ENCODE measurements at places on chromosomes 4 and X.

- peak; percentile 34 for DNase-seq
Measured at GRCh38 chr4:48153791-48154550, 19.9 kb upstream of the TXK start.

DNA sequence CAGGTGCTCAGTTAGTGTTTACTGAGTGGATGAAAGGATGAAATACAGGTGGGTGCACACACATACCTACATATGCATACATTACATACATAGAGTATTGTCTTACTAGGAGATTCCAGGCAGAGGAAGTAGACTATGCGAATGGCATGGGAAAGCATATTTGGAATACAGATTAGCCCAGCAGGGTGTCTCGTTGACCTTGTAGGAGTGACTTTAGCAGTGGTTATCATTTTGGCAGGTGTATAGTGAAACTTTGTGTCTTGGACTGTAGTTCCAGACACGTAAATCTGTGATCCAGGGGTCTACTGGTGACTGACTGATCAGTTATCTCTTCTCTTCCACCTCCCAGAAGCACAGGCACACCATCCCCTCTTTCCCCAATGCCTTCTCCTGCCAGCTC lies 86.3 kb downstream of the KLHL8 start:
- DNase-seq: no peak

DNA sequence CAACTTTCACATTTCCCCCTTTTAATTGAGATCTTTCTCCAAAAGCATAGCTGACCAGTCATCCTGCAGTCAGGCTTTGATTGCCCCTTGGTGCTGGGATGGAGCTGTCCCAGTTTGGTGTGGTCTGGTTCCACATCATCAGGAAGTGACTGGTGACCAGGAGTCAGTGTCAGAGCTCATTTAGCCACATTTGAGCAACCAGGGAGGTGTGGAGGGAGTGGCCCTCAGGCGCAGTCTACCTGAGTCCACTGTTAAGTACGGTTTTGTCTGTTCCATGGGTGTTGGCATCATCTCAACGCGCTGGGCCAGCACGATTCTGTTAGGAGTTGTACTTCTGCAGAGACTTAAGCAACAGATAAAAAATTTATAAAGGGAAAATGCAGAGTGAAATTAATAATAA lies 52.6 kb downstream of the RGS12 start:
- no peak for DNase-seq

DNA sequence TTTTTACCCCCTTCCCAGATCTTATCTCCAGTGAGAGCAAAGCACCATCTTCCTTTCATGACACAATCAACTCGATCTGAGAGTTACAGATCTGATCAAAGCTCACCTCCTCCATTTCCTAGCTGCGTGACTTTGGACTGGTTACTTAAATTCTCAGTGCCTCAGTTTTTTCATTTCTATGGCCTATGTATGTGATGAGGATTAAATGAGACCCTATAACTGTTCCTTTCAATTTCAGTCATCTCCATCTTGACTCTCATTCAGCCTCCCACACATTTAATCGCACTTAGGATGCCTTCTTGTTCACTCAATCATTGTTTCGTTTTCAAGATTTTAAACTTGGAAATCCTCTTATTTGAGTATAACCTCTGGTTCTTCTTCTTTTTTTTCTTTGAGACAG lies 20.1 kb upstream of the CXCR3 start:
- no peak for DNase-seq

DNA sequence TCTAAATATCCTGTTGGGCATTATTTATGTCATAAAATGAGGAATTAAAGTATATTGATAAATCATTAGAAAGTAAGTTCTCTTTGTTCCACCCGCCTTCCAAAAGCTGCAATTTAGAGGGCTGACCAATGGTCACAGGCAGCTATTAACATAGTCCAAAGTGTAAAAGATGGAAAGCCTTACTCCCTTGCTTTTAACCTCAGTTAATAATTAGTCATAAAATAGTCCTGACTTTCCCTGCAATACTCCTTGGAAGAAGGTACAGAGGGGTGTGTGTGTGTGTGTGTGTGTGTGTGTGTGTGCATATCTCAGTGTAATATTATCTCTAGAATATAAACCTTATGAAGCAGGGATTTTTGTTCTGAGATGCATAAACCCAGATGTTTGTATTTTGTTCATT lies 275.4 kb downstream of the FAT4 start:
- no peak for DNase-seq

- no peak for DNase-seq
Measured at GRCh38 chrX:110287605-110288004, 30.3 kb downstream of the AMMECR1 start.

- no peak for DNase-seq
Measured at GRCh38 chr4:87188048-87188447, 32.4 kb downstream of the KLHL8 start.

DNA sequence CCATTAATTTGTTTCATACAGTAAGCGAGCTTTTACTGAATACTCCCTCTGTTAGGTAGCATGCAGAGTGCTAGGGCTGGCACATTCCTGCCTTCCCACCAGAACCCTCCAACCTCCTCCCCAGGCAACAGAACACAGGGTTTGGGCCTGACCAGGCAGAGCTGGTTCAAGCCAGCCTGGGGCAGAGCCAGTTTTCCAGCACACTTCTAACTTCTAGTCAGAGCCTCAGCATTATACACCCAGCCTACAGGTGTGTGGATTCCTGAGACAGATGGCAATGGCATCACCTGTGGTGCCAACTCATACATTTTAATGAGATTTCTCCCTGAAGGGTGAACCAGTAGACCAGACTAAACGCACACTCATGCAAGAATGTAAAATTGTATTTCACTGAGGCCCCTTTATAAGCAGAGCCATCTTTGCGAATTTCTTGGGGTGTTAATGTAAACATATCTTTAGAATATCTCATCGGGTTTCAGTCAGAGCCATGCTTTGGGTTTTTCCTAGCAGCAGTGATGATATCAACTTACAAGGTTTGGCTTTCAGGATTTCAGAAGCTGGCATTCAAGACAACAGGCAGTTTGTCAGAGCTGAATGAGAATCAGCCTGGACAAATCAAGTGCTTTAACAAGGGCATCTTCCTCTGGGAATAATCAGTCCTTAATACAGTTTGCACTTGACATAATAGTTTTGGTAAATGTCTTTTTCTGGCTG lies 92.0 kb downstream of the GATB start:
- no peak for DNase-seq

- DNase-seq: no peak
Measured at GRCh38 chrX:119762718-119763117, 4.3 kb downstream of the SOWAHD start.

DNA sequence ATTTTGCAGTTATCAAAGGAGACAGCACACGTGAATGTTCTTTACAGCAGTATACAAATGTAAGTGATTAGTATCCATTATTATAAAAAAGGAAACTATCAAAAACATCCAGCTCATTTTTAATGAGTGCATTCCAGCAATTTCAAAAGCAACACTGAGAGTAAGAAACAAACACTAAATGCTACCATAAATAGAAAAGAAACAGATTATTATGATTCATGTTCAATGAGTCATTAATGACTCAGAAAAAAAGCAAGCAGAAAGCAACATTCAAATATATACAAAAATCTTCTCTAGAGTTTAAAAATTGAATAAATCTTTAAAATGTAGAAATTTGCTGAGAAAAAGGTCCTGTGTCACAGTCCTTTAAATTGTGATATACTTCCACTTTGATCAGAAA lies 346.5 kb upstream of the FMR1 start:
- DNase-seq: no peak

DNA sequence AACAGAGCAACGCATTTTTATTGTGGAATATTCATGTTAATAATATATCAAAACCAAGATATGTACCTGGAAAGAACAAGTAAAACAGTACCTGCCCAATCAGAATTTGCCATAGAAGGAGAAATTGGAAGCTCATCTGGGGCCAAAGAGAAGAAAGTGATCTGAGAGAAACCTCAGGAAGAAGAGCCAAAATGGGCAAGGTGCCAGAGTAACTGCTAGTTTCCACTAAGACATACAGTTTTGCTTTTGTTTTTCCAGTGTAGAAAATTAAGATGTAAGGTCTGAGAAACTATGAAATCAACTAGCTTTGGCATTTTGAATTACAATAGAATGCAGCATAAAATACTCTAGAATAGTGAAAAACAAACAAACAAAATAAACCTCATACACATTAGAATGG lies 2201.2 kb downstream of the ARAP2 start:
- no peak for DNase-seq

- DNase-seq: peak; percentile 57
Measured at GRCh38 chr4:140330311-140330900, 43.0 kb upstream of the SCOC start.

DNA sequence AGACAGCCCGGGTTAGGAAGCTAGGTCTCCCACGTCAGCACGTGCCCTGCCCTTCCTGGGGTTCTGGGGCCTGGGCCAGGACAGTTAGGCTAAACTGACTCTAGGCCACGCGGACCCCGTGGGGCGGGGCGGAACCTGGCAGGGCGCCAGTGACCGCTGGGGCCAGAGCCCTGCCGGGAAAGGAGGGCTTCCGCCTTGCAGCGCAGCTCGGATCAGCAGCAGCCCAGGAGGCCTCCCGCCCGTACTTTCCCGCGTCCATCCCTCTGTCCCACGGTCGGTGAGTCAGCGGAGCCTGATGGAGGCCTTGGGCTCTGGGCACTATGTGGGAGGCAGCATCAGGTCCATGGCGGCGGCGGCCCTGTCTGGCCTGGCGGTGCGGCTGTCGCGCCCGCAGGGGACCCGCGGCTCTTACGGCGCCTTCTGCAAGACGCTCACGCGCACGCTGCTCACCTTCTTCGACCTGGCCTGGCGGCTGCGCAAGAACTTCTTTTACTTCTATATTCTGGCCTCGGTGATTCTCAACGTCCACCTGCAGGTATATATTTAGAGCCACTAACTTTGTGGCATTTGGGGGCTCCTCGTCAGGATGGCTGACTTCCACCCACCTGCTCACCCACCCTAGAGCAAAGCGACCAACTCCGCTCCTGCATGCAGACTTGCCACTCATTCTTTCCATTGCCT lies at the start of gene SMIM10:
TSS of gene SMIM10 (plus strand) at position 191 of the 681 bp plus-strand sequence. CDS start at position 296, 105 bp downstream.
- DNase-seq: peak; percentile 87

- peak; percentile 85 for DNase-seq
Measured at GRCh38 chr4:2811830-2812611, 19.1 kb downstream of the SH3BP2 start.

DNA sequence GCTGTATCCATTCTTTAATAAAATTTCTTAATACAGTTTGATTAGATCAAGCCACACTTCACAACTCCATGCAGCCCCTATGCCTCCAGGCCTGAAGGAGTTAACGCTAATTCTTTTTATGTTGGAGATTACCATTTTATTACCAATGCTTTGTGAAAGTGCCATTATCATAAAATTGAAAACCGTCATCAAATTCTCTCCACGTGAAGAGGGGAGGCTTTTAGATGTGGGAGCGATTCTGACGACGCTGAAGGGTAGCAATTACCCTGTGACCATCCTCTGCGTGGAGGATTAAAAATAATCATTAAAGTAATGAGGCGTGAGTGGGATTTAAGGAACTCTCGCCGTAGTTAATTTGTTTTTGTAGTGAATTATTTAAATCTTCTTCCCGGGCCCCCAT lies 278.8 kb downstream of the CRLF2 start:
- DNase-seq: no peak

GRCh38 chr4:128528793-128529553 lies 241.4 kb upstream of the PGRMC2 start:
- no peak for DNase-seq

DNA sequence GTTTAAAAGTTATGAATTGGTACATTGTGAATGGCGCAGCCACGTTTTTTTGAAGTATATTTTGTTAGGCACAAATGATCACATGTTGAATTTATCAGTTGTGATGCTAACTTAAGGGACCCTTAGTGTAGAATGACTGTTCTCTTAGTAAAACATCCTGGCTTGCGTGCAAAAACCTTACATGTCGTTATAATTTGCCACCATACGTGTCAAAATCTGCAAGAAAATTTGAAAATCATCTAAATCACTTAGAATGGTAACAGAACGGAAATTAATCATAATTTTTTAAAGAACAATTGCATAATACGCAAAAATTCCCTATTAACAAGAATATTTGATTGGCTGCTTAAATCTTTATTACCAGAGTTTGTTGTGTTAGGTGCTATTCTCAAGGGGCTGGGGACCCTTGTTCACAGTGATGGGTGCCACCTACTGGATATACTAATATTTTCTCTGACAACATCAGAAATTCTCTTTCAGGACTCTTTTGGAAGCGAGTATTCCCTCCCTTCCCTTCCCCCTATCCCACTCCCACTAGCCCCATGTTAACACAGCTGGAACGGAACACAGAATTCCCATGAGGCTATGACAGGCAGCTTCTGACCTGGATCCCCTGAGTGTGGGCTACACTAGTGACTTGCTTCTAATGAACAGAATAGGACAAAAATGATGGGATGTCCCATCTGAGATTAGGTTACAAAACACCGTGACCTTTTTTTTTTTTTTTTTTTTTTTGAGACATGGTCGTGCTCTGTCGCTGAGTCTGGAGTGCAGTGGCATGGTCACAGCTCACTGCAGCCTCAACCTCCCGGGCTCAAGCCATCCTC lies 71.8 kb downstream of the SUPT20HL2 start:
- DNase-seq: no peak

DNA sequence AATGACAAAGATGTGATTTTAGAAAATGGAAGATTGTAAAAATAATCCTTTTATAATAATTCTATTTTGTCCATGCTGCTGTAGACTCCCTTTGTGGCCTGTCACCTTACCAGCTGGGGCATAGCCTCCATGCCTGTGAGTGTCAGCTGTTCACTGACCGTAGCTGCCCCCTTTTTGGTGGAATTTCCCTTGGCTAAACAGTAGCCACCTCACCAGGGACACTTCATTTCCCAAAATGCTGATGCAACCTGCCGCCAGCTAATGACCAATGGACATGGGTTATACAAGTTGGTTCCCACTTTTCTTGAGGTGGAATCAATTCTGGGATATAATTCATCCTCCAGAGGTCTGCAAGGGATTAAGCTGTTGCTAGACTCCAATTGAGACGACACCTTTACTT lies 368.4 kb downstream of the PRDM5 start:
- DNase-seq: no peak

- no peak for DNase-seq
Measured at GRCh38 chr4:112680996-112681395, 44.1 kb downstream of the LARP7 start.

GRCh38 chrX:63258144-63258543 lies 93.0 kb downstream of the SPIN4 start:
- DNase-seq: no peak

Measured in suppressor macrophage treated with lipopolysaccharide for 4 hours (primary cell).